ENCODE measurements at places on chromosomes 13 and 19.

DNA sequence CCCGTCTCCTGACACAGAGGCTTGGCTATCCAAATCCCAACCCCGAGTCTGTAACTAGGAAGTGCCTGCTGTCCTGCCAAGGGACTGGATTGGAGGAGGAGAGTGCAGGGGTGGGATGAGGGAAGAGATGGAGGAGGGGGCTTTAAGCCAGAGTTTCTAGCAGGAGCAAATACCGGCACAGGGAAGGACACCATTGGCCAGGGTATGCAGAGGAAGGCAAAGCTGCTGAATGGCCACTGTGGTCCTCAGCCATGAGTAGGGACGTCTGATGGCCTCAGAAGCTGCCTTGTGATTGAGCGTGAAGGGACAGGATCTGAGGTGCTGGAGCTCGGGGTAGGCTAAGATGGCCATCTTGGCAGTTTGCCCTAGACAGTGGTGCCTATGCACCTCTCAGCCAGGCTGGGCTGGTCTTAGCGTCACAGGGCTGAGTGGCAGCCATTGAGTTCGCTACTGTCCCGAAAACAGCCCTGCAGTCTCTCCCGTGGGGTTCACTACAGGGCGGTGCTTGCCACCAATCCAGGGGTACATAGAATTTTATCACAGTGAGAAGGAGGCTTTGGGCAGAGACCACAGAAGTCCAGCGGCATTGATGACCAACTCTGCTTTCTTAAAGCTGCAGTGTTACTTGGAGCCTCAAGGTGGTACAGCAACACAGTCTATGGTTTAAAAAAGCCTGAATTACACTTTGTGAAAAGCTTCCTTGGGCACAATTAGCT lies 61.8 kb downstream of the AKAP11 start:
- peak; percentile 37 for DNase-seq

DNA sequence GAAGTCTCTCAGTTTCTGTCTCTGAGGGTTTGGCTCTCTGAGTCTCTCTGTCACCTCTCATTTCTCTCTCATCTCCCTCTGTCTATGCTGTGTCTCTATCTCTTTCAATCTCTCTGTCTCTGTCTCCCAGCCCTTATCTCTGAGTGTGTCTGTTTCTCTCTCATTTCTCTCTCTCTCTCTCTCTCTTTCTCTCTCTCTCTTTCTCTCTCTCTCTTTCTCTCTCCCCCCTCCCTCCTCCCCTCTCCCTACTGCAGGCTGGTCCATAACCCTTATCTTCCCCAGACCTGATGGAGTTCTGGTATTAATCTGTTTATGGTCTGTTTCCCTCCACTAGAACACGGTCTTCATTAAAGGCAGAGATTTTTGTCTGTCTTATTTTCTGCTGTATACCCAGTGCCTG lies 1.3 kb upstream of the PVR start:
- no peak for DNase-seq

DNA sequence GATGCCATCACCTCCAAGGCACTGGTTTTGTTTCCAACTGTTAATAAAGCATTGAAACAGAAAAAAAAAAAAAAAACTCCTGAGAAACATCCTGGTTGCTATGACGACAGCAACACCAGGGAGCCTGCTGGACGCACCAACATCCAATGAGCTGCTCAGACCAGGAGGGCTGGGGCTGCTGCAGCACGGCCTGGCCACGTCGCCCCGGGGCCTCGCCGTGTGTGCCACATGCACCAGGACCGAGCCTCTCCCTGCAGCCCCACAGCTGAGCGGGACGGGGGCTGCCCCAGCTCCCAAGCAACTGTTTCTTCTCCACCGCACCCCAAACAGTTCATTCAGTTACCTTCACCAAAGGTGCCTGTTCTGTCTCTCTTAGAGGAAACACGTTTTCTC lies 54.5 kb downstream of the RASA3 start:
- DNase-seq, result no peak

GRCh38 chr13:88761145-88761544 lies 1090.0 kb downstream of the SLITRK5 start:
- no peak for DNase-seq

GRCh38 chr19:13727798-13728197 lies 36.5 kb upstream of the MRI1 start:
- DNase-seq, result no peak

GRCh38 chr19:6794686-6795431 lies 22.4 kb downstream of the VAV1 start:
- no peak for DNase-seq

DNA sequence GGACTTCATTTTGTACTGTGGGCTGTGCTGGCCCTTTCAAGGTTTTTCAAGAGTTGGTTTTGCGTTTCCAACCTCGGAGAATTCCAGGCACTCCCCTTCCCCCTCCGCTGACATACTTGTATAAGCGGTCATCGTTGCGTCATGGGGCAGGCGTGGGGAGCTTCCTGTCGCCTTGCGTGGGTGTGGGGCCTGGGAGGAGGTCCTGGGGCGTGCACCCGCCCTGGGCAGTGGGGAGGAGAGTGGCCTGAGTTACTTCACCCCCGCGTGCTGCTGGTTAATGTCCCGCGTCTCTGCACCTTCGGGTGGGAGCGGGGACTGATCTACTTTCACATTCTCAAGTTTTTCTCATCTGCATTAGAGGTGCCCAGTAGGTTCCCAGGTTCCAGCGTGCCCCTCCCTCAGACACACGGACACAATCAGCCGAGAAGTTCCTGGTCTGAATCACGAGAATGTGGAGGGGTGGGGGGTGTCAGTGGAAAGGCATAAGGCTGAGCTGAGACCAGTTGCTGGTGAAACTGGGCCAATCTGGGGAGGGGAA lies 4.1 kb downstream of the IER2 start:
- DNase-seq, result peak; percentile 55

DNA sequence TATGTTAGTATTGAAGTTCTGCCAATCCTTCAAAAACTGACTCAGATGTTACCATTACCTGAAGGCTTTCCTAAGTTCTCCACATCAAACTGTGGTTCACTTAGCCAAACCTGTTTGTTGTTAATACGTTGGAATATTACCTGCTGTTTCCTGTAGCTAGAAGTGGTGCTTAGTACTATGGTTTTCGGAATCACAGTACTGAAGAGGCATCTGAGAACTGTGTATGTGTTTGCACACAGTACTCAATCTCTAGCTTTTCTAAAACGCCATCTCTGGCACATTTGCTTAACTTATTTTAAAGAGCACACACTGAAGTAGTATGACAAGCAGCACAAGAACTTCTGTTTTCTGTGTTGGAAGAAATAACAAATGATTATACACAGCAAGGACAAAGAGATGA lies 248.2 kb downstream of the SHISA2 start:
- no peak for DNase-seq

- no peak for DNase-seq
Measured at GRCh38 chr13:30862707-30863106, 43.4 kb upstream of the MEDAG start.

- no peak for DNase-seq
Measured at GRCh38 chr13:95136638-95137037, 164.6 kb downstream of the ABCC4 start.

GRCh38 chr13:77878190-77878589 lies 40.4 kb downstream of the EDNRB start:
- DNase-seq, result no peak

- DNase-seq, result peak; percentile 66
Measured at GRCh38 chr13:78603240-78603957, at the start of gene POU4F1. Gene POU4F1 (minus strand): TSS chr13:78603552. CDS start chr13:78603326, 226 bp downstream.

DNA sequence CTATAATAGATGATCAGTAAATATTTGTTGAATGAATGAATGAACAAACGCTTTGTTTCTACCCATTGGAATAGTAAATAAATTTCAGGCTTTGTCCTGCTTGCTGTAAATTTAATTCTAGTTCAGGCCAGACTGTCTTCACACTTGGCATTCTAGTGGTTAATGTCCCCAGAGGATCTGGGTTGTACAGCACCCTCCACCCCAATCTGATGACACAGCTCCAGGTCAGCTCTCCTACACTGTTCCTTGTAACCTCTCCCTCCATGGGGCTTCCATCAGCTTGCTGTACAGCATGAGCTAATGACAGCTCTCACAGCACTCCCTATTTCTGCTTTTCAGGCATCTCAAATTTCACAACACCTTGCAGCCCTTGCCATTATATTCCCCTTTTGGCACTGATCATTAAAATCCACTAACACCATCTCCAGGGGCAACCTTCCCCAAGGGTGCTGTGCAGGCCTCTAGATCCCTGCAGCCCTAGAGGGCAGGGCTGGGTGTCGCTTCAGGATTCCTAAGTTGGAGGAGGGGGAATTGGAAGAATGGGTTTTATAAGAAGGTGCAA lies 12.7 kb upstream of the KL start:
- no peak for DNase-seq

DNA sequence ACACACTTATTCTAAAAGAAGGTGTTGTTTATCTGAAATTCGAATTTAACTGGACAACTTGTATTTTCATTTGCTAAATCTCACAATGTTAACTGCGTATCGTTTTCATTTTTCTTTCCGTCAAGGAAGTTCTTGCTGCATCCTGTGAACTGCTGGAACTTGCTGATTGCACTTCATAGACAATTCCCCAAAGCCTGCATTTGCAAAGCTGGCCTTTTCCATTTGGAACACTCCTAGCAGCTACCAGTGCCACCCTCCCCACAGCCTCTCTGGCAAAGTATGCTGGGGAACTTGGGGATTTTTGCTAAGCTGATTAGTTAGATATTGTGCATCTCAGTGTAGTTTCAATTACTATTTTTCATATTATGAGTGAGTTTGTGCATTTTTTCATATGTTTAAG lies 20.4 kb upstream of the ARGLU1 start:
- DNase-seq, result no peak

GRCh38 chr13:59210543-59210942 lies 953.2 kb downstream of the DIAPH3 start:
- no peak for DNase-seq

DNA sequence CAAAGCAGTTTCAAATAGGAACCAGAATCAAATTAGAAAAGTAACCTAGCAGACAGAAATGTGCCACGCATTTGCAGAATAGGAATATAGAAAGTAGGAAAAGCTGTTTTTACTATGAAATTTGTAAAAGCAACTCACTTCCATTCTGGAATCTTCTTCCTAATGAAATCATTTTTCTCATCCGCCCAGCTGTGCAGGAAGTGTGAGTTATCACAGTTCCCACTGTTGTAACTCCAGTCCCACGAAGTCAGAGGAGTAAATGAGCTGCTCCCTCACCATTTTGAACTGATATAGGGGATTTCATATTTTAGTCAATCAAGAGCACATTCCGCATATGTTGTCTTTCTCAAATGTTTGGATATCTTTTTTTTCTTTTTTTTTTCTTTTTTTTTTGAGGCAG lies 230.8 kb downstream of the TBC1D4 start:
- no peak for DNase-seq

DNA sequence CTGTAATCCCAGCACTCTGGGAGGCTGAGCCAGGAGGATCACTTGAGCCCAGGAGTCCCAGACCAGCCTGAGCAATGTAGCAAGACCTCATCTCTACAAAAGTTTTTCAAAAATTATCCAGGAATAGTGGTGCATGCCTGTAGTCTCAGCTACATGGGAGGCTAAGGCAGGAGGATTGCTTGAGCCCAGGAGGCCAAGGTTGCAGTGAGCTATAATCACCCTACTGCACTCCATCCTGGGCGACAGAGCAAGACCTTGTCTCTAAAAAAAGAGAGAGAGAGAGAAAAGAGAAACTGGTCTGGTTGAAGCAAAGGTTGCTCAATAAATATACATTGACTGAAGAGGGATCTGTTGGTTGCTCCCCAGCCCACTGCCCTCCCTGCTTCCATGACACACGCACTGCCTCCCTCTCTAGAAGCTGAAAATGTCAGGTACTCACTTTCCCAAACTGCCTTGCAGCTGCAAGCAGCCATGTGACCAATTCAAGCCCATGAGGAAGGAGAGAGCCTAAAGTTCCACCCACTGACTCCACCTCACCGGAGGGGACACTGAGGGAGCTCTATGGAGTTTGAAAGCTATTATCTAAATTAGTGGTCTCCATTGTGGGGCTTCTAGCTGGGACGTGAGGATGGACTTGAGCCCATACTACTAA lies 14.0 kb downstream of the CEACAM16 start:
- no peak for DNase-seq

GRCh38 chr19:35704218-35704617 lies at the start of gene ZBTB32:
Gene ZBTB32 (plus strand): TSS chr19:35704558. CDS start chr19:35714627, 10,069 bp downstream.
- DNase-seq, result no peak

DNA sequence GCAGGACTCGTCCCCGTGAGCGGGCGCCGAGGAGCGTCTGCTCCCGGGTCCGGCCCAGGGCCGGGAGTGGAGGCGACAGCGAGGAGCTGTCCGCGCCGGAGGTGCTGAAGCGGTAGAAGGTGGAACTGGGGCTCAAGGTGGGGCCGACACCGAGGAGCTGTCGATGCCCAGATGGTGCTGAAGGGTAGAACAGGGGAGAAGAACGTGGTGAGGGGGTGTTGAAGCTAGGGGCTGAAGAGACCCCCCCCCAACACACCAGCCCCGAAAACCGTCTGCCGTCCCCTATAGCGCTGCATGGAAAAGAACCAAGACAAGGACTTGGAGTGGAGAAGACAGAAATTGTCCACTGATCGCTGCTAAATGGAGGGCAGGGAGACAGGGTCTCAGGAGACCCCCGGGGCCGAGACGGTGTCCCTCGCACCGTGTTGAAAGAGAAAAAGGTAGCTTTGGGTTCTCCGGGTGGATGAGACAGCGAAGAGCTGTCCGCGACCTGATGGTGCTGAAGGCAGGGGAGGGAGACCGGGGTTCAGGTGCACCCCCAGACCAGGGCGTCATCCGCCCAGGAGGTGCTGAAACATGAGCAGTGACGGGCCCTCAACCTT lies 7.1 kb upstream of the PDE4C start:
- peak; percentile 43 for DNase-seq

GRCh38 chr19:32165141-32165540 lies 180.3 kb upstream of the ZNF507 start:
- no peak for DNase-seq

- no peak for DNase-seq
Measured at GRCh38 chr19:40783711-40784110, 5.7 kb downstream of the RAB4B start.

DNA sequence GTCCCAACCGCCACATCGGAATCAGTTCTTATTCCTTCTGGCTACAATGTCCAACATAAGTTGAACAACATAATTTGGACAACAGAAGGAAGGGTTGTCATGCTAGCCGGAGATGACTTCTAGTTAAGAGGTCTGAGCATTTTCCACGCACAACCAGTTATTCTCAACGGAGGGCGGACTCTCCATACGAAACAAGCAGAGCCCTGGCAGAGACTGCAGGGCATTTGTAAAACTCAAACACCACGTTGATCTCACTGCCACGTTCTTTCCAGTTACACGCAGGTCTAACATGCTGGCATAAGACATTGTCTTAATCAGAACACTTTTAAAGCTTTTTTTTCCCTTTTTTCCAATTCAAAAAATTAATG lies 38.3 kb upstream of the DCUN1D2 start:
- no peak for DNase-seq

DNA sequence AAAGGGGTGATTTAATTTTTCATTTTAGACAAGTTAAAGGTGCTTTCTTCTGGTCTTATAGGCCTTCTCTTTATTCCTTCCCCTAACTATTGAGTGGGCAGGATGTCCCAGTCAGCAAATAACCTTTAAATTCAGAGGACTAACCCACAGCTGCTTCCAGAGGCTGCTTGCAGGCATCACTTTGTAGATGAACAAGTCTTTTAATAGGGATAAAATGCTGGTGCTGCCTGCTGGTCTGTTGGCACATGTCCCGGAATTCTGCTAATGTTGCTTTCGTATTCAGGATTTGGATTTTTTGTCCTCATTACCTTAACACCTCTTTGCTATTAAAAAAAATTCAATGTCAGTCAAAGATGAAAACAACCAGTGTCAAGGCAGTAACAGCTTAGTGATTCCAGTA lies 132.7 kb upstream of the KL start:
- no peak for DNase-seq

GRCh38 chr13:51292000-51292565 lies 47.4 kb upstream of the SERPINE3 start:
- no peak for DNase-seq
